ENCODE measurements at places on chromosomes 7 and 10.

GRCh38 chr10:107545717-107546116, 381.2 kb upstream of the SORCS1 start:
- DNase-seq: peak; percentile 50

GRCh38 chr7:107394831-107395230, 75.0 kb upstream of the GPR22 start:
- DNase-seq: no peak

GRCh38 chr10:59470570-59470969, 108.2 kb upstream of the FAM13C start:
- DNase-seq: no peak

GRCh38 chr10:69425511-69426298, 9.0 kb upstream of the TACR2 start:
- DNase-seq: no peak

GRCh38 chr7:24201226-24201625, 82.8 kb upstream of the NPY start:
- DNase-seq: no peak

DNA sequence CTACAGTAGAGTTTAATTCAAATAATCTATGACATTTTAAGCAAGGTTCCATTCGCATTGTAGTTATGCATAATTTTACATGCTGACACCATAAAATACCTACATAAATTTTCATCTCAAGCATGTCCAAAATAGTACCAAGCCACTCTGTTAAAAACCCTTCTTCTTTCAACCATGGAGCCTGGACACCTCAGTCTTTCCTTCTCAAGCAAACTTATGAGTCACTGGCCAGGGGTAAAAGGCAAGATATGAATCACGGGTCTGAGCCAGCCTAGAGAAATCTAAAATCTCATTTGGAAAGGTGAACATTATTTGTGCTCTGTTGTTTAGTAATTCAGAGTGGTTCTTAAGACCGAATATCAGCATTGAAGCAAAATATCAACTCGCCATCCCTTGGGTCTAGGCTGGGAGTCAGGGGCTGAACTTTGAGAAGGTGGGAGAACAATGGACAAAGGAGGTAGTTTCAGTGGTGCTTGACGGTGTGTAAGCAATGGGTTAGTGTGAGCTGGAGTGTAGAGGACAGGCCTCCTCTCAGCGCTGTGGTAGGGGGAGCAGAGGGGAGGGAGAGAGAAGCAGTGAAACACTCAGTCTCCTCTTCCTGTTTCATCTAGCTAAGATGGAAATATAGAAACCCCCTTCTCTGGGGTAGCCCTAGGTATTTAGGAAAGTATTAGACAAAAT, 19.1 kb upstream of the GPAM start:
- DNase-seq: peak; percentile 36

DNA sequence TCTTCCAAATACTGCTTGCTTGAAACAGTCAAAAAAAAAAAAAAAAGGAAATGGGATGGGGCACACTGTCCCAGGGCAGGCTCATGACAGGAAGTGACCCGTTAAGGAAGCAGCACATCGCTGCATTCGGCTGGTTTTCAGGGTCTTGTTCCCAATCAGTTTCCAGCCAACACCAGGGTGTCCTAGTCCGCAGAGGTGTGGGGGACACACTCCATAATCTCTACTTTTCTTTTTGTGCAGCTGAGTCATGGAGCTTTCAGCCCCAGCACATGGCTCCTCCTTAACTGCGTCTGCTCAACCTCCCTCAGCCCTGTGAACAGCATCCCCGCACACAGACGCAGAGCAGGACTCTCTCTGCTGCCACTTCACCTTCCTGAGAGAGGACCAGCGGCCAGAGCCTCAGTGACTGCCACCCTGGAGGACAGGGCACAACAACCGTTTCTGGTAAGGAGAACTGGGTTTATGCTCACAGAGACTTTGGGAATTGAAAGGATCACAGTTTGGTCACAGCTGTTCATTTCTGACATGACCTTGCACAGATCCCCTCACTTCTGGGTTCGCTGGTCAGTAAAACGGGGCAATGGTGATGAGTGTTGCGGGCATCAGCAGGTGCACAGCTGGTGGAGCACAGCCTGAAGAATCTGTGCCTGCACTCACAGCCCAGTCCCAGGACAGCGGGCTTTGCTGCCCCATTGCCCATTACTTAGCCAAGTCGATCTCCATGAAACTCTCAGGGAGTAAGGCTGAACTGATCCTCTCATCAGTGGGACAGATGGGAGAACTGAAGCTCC, at the start of gene GIMAP5:
TSS of gene GIMAP5 (plus strand) at position 154 of the 791 bp plus-strand sequence. CDS start 3,467 bp downstream, outside the sequence.
- DNase-seq: no peak

GRCh38 chr10:70191972-70192305, 21.6 kb upstream of the SAR1A start:
- DNase-seq: no peak

DNA sequence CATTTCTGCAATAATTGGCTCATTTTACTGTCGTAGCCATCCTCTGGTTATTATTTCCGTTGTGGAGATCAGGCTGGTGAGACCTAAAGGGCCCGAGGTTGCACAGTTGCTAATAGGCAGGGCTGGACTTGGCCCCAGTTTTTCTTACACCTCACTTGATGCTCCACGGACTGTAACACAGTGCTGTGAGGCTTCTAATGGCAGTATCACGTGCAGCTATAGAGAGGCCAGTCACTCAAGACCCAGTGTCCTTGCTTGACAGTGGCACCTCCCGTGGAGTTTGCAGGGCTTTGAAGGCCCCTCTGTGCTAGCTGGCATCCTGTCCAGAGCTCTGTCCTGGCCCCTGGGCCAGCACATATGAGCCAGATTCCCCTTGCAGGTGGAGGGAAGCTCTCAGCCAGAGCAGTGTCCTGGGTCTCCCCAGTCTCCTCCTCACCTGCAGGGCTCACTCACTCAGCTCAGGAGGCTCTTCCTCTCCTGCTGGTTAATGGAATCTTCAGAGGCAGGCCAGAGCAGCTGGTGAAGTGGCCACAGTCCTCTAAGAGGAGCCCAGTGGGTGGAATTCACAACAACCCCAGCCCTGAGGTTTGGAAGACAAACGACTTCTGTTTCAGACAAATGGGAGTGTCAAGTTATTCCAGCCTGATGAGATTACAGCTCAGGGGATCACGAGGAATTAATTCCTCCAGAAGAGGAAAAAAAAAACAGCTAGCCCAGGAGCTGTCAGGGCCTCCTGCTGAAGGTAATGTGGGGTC, 114.2 kb upstream of the FAM180A start:
- DNase-seq: no peak

GRCh38 chr10:92432596-92432995, 141.3 kb downstream of the IDE start:
- DNase-seq: no peak

DNA sequence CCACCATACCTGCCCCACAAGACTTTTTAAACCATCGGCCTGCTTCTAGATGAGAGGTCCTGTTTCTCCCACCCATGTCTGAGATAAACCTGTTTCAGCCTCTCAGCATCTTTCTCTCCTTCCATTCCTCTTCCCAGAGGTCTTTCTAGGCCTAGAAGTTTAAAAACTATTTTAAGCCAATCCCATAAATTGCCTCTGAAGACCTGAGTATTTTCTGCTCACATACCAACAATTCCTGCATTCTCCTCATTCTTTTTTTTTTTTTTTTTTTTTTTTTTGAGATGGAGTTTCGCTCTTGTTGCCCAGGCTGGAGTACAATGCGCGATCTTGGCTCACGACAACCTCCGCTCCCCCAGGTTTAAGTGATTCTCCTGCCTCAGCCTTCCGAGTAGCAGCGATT, 262.9 kb upstream of the AUTS2 start:
- no peak for DNase-seq

DNA sequence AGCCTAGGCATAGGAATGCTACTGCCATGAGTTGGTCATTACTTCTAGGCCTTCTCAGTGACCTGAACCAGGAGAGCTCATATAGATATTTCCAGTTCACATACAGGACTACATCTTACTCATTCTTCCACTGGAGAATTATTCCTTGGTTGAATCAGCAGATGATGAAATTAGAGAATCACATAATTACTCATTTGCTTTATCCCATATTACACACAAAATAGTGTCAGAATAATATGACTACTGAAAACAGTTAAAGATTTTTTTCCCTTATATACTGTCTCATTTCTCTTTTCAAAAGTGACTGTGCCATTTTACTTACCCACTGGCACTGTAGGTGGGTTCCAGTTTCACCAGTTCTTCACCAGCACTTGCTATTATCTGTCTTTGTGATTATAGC, 18.5 kb downstream of the BMS1 start:
- DNase-seq: no peak

- DNase-seq: no peak
These were observed 19.2 kb downstream of the KCP start for GRCh38 chr7:128891110-128891941.

DNA sequence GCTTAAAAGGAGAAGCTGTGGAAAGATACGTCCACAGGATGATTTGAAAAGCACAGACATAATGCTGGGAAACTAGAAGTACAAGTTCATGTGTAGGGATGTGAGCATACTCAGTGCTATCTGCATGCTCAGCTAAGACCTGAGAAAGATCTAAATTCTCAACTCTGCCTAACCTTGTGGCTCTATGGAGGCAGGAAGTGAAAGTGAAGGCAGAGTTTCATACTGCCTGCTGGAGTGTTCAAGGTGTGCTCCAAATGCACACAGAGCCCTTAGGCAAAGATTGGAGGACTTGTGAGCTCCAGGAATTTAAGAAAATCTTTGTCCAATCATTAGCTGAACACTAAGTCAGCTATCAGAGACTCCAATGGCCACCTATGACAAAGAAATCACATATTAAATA, 190.9 kb downstream of the RNLS start:
- no peak for DNase-seq

GRCh38 chr7:25287291-25287690, 59.0 kb upstream of the NPVF start:
- no peak for DNase-seq

DNA sequence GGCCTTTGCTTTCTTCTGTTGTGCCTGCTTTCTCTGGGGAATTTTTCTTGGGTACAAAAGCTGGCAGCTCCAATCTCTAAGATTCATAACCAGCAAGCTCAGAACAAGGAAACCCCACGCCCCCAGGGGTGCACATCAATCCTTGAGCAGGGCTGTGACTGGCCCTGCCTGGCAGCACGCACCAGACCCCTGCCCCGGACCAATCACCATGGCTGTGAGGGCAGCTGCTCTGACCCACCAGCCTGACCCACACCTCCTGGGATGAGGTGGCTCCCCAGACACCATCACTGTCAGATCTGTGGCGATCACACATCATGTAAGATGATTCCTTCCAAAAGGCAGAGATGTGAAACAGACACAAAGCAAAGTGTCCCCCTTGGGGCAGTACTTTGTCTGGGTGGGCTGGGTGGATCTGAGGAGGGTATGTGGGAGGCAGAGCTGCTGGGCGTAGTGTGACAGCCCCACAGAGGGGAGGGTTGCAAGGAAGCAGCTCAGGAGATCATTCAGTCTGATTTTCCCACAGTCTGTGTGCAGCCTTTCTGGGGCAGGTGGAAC, 175.5 kb upstream of the SHH start:
- no peak for DNase-seq

Measured in MG63 (cell line).